ENCODE measurements at places on chromosomes 4 and X.
A peak's percentile ranks its signal among the peaks of the same experiment; 100 is the strongest.

DNA sequence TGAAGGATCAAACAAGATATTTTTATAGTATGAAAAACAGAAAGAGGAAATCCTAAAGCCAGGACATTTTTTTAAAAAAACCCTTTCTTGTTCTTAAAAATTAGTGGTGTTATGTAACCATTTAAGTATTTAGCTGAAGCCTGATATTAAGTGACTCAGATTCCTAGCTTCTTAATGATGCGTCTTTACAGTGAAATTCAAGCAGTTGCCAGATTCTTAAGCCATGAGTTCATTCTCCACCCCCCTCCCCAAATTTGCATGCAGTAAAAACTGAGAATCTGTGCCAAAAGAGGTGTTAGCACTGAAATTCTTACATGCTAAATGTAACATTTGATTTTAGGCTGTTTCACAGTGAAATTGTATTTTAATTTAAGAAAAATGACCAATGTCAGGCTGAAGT, 180.8 kb downstream of the RAPGEF2 start:
- DNase-seq, result peak; percentile 64

GRCh38 chr4:21192367-21192766, 492.1 kb downstream of the PACRGL start:
- DNase-seq, result no peak

DNA sequence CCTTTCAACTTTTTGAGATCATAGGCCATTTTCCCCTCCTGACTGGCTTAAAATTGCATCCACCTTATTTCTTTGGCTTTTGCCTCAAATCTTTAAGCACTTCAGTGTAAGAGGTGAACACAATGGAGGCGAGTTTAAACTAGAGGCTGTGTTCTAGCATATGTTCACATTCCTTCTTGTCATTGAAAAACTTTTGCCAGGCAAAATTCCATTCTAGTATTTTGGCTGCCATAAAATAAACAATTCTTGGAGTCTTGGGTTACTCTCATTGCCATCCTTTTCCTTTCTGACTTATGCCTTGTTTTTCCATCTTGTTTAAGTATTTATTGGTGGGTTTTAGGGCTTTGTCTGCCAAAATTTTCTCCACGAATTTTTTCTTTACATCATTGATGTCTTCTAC, 137.3 kb upstream of the ANXA10 start:
- DNase-seq, result no peak

DNA sequence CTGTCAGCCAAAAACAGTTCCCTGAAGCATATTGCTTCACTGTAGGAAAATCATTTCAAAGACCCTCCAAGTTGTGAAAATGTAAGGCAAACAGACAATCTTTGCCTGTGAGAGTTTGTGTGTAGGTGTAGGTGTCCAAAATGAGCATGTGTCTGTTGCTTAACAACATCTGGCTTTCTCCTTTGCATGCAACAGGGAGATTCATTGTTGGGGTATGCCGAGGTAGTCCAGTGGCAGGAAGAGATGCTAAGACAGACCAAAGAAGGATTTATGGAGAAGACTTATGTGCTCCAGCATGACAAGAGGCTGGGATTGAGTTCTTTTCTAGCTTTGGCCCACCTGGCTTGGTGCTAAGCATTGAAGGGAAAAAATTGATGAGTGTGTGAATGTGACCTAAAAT, 29.8 kb upstream of the SMAD1 start:
- DNase-seq, result no peak

- no peak for DNase-seq
These were observed 26.4 kb upstream of the MMRN1 start for GRCh38 chr4:89868276-89868675.

DNA sequence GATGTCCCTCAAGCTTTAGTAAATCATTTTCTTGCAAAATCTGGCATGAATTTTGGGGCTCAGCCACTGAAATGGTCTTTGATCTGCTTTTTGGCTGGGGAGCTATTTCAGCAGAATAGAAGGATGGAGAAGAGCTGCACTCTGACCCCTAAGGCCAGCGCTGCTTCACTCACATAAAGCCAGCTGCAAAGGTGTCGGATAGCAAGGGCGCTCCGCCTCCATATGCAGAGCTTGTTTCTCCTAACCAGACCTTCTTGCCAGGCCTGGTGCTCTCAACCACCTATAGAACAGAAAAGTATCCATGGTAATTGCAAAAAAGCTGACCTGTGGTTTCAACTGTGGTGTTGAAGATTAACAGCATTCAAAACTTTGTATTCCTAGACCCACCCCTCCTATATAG, 24.1 kb upstream of the COQ2 start:
- DNase-seq, result peak; percentile 65

GRCh38 chrX:130975947-130976346, 72.9 kb upstream of the ENOX2 start:
- peak; percentile 18 for DNase-seq

GRCh38 chr4:101022151-101023024, 324.9 kb downstream of the PPP3CA start:
- no peak for DNase-seq

DNA sequence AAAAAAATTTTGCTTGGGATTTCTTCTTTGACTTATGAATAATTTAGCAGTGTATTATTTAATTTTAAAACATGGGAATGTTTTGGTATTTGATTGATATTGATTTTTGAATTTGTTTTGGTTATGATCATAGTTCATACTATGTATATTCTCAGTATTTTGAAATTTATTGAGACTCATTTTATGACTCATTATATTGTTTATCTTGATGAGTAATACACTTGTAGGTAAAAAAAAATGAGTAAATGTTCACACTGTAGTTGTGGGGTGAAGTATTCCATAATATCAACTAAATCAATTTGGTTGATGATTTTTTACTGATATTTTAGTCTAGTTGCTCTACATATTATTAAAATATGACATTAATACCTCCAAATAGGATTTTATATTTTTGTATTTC, 1142.2 kb downstream of the ADGRL3 start:
- no peak for DNase-seq

GRCh38 chr4:18695733-18696527, 674.4 kb upstream of the LCORL start:
- no peak for DNase-seq

- no peak for DNase-seq
These were observed 87.1 kb upstream of the INPP4B start for GRCh38 chr4:142933207-142933606.

DNA sequence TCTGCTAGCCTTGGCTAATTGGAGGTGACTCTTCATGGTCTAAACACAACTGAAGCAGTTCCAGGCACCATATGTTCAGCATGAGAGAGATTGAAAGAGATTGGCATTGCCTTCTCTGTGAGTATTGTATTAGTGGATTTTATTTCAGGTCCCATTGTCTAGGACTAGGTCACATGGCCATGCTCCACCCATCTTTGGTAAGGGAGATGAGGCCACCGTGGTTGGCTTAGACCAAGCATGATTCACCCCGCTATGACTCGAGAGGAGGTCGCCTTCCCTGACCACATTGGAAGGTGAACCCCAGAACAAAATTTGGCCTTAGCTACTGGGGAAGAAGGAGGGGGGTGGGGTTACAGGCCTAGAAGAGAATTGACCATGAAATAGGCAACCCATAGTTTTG, 109.9 kb upstream of the BCOR start:
- no peak for DNase-seq

DNA sequence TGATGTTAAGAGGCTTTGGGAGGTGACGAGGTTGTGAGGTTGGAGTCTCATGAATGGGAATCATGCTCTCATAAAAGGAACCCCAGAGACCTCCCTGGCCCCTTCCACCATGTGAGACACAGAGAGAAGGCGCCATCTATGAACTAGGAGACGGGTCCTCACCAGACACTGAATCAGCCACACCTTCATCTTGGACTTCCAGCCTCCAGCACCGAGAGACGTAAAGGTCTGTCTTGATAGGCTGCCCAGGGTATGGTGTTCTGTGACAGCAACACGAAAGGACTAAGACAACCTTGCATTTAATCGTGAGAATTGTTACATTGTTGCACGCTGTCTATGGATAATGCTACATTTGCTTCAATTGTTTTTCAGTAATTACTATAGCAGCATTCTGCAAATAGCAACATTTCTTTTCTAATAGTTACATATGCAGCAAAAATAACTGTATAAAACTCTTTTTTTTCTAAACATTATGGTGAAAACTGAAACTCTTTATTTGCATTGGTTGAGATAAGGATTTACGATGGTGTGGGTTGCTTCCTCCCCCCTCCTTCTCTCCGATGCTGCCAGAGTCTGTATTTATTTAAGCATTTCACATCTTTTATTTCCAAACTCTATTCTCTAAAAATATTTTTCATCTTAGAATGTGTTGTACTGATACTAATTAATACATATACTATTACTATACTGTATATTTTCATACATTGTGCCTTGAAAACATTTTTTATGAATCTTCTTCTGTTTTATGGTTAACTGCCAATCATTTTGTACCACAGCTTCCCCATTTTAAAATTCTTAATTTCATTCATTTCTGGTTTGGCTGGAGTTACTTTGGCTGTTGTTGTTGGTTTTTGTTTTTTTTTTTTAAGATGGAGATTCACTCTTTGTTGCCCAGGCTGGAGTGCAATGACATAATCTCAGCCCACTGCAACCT, 26.4 kb upstream of the AKAP17A start:
- DNase-seq, result no peak
